ENCODE measurements at places on chromosomes 12 and 14.

DNA sequence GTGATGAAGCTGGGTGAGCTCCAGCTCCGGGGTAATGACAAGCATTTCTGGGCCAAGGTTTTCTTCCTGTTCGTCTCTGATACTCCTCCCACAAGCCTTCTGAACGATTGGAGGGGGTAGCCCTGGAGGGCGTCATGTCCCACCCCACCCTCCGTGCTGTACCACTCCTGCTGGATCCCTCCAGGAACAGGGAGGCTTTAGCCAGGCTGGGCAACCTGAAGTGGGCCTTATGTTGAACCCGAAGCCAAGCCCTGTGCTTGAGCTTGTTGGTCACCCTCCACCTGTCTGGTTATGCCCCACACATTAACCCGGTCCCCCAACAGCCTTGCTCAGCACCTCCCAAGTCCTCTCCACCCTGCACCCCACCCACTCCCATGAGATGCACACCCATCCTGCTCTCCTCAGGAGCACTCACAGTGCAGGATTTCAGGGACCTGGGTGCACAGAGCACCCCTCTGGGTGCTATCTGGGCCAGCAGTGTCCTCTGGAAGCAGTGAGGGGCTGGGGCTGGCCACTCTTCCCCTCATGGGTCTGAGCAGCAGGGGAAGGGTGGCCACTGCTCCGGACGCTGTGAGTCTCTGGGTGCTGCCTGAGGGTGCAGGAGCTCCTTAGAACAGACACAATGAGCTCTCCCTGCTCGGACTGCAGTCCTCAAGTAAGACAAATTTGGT is 6.8 kb upstream of the KRT83 start:
- no peak for DNase-seq

DNA sequence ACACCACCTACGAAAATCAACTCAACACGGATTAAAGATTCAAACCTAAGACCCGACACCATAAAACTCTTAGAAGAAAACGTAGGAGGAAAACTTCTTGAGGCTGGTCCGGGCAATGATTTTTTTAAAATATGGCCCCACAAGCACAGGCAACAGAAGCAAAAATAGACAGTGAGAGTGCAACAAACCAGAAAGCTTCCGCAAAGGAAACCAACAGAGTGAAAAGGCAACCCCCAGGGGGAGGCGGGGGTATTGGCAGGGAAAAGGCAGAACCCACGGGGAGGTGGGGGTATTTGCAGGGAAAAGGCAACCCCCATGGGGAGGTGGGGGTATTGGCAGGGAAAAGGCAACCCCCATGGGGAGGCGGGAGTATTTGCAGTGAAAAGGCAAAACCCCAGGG is 20.5 kb upstream of the FBRSL1 start:
- DNase-seq = no peak

- no peak for DNase-seq
These were observed 34.7 kb downstream of the CDC42BPB start for GRCh38 chr14:103022685-103023044.

DNA sequence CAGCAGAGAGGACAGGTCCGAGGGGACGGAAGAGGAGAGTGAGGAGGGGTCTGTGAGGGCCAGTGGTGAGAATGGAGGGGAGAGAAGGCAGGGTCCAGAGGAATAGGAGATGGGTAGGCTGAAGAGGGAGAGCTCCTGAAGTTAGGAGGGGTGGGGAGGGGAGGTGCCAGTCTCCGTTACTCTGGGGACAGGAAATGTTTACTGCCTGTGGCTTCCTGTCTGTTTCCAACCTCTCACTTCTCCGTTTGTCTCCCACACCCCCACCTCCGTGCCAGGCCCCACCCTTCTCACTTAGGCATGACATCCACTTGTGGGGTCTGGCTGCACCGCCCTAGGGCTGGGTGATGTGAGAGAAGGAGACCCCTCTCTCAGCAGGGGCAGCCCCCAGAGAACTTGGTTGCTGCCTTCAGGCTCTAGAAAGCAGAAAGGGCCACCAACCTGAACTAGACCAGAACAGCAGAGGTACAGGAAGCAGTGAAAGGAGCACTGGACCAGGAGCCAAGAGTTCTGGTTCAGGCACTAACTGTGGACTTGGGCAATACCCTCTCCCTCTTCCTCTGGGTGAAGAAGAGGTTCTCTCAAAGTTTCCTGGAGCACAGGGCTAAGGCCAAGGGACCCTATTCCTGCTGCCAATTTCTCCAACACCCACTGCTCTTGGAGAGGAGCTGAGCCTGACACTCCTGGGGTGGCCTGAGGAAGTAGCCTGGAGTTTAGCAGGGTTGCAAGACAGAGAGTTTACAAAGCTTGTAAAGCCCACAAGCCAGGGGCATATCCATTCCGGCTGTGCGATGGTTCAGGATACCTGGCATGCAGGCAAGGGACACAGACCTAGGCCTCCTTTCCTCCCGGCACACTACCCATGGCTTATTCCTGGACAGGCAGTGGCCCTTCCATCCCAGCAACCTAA is 5.5 kb downstream of the ITGA5 start:
- DNase-seq = no peak

GRCh38 chr14:99872786-99873440 is 79.7 kb downstream of the EML1 start:
- DNase-seq = no peak

DNA sequence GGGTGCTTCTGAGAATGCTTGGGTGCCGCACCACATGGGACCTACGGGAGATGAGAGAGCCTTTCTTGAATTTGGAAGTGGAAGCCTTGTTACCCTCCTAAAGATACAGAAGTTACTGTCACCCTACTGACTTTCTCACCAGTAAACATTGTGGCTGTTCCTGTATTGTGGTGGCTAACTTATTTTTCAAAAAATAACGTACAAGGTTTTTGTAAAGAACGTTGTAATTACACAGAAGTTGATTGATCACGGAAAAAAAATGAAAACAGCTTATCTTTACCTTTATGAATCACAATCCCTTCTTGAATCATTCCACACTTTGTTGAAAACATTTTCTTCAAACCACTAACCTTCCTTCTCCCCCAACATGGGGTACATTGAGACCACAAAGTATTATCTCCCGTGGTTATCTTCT is 22.0 kb upstream of the PPFIBP1 start:
- no peak for DNase-seq

- peak; percentile 69 for DNase-seq
These were observed at the start of gene HOTAIR for GRCh38 chr12:53974084-53975063. Gene HOTAIR (minus strand): TSS chr12:53974954.

GRCh38 chr14:63777024-63777423 is 49.2 kb upstream of the SGPP1 start:
- no peak for DNase-seq

GRCh38 chr12:4114986-4115385 is 158.6 kb upstream of the CCND2 start:
- DNase-seq = no peak

- peak; percentile 98 for DNase-seq
These were observed at the start of gene GPR132 for GRCh38 chr14:105065280-105066228. Gene GPR132 (minus strand): TSS chr14:105065430. CDS start chr14:105055420, 10,010 bp downstream.

GRCh38 chr14:75720842-75721498 is 59.9 kb downstream of the TTLL5 start:
- DNase-seq = no peak

DNA sequence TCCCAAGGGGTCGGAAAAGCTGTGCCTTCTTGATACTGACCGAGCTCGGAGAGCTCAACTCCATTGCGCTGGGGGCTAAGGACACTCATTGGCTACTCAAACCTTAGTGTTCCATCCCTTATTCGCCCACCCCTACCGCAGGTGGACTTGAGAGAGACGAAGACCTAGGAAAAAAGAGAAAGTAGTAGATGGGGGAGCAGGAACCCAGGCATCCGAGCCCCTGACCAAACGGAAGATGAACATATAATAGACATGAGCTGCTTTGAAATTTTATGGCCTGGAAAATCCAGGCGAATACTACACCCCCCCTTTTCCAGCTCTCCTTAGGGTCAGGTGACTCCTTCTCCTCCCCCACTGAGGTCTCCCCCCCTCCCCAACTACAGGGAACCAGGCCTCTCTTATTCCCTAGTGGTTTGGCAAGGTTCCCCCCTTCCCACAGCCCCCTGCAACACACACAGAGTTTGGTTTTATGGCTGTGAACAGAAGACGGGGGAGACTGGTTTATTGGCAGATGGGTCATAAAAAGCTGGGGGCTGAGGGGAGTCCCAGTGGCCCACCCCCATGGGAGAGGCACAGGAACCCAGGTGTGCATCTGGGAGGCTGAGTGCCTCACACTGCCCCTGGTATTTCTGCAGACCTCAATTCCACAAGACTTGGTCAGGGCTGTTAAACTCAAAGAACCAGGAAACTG is 1.6 kb downstream of the GDF11 start:
- no peak for DNase-seq

DNA sequence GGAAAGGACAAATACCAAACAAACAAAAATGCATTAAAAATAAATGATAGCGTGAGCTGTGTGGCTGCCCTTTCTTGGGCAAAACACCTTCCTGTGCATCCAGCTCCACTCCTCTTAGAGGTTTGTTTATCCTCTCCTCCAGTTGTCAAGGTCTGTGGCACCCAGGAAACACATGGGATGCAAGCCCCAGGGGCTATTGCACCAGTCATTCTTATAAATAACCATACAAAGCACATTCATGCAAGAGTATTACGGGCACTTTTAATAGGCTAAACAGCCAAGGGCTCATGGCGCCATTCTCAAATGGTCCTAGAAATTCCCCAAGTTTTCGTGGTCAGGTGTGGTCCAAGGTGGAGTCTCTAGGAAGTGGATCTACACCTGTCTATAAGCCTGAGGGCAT is 257.0 kb downstream of the DPF3 start:
- DNase-seq = no peak

DNA sequence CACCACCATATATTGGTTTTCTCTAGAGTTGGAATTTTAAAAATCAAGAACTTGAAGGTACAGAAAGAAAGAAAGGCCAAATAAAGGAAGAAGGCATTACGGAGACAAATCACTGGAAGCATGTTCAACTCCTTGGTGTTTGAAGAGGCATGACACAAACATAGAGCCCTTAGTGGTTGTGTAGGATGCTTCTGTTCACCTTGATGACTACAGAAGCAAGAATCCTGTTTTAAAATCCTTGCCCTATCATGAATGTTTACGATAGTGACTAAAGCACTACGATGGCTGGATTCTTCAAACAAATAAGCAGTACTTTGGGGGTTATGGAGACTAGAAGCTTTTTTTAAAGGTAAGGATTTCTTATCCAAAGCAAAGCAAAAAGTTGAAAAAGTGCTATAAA is 10.3 kb upstream of the ISM2 start:
- no peak for DNase-seq

GRCh38 chr12:82351390-82351789 is 6.8 kb downstream of the CCDC59 start:
- no peak for DNase-seq

GRCh38 chr14:52895000-52895399 is 55.9 kb downstream of the FERMT2 start:
- no peak for DNase-seq

- no peak for DNase-seq
These were observed 191.4 kb upstream of the BCL2L14 start for GRCh38 chr12:11879306-11879705.

DNA sequence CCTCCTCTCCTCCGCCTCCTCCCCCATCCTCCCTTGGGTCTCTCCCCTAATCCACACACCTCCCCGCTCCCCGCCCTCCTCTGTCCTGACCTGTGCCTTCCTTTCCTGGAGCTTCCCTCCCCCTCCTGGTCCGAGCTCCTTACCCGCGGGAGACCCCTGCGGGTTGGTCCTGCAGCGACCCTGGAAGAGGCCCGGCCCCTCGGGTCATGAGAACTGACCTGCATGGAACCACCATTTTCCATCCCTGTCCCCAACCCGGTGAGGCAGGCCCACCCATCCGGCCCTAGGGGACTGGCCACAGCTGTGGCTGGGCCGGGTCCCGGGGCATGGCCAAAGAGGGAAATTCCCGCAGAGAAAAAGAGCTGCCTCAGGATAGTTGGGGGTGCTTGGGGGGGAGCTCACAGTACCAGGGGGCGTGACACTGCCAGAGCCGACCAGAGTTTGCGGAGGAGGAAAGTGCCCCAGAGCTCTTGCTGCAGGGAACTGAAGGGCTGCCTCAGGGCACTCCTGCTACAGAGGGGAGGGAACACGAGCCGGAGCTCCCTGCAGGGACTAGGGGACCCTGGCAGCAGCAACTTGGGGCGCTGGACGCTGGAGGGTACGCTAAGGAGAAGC is 613 bp downstream of the ARHGEF40 start:
- DNase-seq = peak; percentile 59

GRCh38 chr14:64891839-64892375 is 12.2 kb upstream of the SPTB start:
- DNase-seq = peak; percentile 76

DNA sequence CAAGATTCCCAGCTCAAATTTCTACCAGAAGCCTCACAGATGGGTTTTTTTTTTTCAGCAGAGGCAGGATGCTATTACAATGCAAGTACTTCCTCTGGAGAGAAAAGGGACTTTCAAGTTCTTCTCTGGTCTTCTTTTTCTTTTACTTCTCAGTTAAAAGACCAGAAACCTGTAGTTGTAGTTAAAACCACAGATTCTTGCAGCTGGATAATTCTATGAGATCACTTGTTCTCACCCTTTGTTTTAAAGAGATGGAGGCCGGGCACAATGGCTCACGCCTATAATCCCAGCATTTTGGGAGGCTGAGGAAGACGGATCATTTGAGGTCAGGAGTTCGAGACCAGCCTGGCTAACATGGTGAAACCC is 47.6 kb upstream of the OVCH1 start:
- DNase-seq = no peak

DNA sequence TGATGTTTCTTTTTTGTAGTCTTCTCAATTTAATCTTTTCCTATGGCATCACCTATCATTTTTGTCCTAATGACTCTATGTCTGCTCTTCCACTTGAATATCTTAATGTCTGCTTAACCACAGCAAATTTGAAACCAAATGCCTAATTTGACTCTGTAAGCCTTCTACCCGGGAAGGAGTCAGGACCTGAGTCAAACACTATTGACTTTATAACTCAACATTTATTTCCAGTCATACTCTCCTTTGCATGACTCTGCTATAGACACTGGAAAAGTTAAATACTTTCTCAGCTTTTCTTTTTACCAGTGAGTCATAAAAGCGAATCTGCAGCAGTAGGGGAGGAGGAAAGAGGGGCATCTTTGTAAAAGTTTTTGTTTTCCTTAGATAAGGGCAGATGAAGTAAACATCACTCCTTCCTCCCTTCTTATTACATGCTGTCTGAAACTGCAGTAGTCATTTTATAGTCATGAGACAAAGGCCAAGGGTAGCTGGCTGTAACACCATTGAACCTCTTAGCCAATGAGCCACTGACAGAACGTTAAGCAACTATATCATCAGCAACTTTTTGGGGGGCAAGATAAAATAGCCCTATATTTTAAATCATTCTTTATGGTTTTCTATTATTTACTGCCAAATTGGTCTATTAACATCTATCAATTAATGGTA is 179.3 kb downstream of the MIPOL1 start:
- no peak for DNase-seq

DNA sequence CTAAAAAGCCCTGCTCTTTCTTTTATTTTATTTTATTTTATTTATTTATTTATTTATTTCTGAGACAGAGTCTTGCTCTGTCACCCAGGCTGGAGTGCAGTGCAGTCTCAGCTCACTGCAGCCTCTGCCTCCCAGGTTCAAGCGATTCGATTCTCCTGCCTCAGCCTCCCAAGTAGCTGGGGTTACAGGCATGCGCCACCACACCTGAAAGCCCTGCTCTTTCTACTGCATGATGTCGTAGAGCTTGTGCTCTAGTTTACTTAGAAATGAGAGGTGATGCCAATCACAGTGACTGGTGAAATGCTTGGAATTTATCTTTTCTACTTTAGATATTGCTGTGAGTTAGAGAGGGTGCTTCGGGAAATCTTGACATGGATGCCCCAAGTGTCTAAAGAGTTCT is 54.5 kb downstream of the DAD1 start:
- no peak for DNase-seq

Measured in suppressor macrophage treated with lipopolysaccharide for 1 hour (primary cell).